ENCODE measurements at places on chromosomes 2 and 18.
A peak's percentile ranks its signal among the peaks of the same experiment; 100 is the strongest.

DNA sequence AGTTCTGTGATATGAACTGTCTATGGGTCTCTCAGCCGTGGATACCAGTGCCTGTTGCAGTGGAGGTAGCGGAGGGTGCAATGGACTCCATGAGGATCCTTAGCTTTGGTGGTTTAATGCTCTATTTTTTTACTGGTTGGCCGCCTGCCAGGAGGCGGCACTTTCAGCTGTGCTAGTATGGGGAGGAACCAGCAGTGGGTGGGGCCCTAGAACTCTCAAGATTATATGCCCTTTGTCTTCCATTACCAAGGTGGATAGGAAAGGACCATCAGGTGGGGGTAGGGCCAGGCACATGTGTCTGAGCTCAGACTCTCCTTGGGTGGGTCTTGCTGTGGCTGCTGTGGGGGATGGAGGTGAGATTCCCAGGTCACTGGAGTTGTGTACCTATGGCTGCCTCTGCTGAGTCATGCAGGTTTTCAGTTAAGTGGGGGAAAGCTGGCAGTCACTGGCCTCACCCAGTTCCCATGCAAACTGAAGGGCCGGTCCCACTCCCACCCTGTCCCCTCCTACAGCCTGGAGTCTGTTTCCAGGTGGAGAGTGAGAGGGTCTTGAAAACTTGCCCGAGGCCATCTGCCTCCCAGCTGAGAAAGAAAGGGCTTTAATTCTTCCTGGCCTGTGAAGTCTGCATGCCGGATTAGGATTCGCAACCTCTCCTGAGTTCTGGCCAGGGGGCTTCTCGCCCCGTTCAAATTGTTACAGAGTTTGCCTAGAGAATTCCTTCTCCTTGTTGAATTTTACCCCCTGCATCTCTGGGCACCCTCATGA, 14.5 kb downstream of the KCNS3 start:
- no peak for DNase-seq

DNA sequence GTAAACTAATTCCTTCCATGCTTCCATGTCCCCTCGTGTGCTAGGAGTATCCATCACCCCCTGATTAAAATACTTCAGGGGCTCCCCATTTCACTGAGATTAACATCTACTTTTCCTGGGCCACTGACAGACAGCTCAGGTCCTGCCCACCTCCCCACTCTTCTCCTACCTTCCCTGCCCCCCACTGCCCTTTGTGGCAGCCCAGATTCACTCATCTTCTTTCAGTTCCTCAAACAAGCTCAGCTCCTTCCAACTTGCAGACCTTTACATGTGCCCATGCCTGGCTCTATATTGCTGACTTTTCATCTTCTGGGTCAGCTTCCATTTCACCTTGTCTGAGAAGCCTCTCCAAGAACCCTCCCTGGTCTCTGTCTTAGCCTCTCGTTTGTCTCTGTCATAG, 12.0 kb downstream of the RUFY4 start:
- no peak for DNase-seq

GRCh38 chr2:208984376-208985090, 439.3 kb upstream of the MAP2 start:
- DNase-seq = no peak

DNA sequence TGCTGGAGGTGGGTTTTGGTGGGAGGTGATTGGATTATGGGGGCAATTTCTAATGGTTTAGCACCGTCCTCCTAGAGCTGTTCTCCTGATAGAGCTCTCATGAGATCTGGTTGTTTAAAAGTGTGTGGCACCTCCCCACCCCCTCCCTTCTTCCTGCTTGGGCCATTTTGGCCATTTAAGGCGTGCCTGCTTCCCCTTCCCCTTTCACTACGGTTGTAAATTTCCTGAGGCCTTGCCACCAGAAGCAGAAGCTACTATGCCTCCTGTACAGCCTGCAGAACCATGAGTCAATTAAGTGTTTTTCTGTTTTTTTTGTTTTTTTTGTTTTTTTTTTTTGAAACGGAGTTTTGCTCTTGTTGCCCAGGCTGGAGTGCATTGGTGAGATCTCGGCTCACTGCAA, 335.7 kb upstream of the HS6ST1 start:
- DNase-seq = no peak

- DNase-seq = no peak
Observed at GRCh38 chr2:3456125-3456524, 63.2 kb downstream of the ADI1 start.

DNA sequence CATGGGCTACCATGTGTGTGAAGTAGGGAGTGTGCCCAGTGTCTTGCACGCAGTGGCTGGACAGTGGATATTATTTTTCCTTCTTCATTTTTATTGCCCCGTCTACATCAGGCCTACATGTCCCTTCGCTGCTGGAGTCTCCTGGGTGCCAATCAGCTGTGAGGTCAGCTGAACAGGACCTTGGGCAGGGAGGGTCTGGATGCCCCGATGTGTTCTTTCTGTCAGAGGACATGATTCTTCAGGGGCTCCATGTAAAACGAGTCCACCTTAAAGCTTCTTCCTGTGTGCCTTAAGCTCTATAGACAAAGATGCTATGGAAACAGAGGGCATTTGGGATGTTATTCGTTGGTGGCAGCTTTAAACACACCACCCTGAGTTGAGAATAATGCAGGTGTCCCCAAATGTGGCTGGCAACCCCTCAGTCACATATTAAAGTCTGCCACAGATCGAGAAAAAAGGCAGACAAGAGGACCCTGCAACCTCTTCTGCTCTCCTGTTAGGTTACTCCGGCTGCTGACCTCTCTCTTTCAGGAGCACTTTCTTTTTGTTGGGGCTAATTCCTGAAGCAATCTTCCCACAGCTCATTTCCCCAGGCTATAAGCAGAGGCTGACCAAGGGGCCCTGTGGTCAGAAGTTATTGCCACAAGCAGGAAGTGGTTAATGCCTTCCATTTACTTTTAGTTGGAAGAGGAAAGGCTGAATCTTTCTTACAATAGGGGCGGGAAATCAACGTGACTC, 20.0 kb downstream of the GREB1 start:
- no peak for DNase-seq

GRCh38 chr2:37555457-37555856, 116.0 kb downstream of the CDC42EP3 start:
- no peak for DNase-seq

GRCh38 chr2:144643537-144644336, 123.8 kb upstream of the ZEB2 start:
- no peak for DNase-seq

DNA sequence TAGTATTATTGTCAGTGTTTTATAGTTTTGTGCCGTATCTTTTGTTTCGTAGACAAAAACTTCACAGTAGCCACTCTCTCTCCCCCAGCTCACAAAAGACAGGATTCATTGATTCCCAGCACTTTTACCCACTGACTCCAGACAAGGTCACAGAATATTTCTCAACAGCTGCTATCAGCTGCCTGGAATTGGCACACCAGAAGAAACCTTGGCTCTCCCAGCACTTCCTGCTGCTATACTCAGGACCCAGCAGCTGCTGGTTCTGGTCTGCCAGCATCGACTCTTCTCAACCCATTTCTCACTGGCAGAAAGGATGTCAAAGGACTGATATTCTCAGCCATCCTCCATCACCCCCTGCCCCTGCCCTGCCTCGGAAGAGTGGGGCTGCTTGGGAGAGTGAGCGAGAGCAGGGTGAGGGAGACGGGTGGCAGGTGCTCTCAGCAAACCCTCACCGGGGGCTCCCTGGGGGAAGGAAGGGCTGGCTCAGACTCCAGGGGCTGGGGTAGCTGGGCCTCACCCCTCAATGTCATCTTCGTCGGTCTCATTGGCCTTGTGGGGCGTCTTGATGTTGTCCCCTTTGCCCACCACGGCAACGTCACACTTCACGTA, 6.1 kb upstream of the OTOF start:
- DNase-seq = no peak

GRCh38 chr2:39737661-39738060, 41.4 kb downstream of the THUMPD2 start:
- no peak for DNase-seq

- peak; percentile 9 for DNase-seq
Observed at GRCh38 chr2:74876081-74876886, 42.4 kb downstream of the HK2 start.

- DNase-seq = no peak
Observed at GRCh38 chr2:234699456-234699855, 202.6 kb upstream of the ARL4C start.

DNA sequence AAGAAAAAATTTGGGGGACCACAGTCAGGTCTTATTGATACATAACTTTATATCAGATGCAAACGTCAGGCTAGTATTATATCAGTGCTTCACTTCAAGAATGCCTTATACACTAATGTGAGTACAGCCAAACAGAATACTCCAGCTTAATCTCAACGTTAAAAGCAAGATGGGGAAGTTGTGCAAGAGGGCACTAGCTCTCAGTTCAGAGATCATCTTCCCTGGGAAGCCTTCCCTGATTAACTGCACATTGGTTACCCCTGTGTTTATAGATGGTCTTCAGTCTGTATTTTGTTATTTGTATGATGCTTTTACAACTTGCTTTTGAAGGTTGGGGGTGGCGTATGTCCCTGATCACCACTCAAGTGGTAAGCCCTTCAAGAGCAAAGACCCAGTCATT, 11.4 kb downstream of the EPAS1 start:
- no peak for DNase-seq

DNA sequence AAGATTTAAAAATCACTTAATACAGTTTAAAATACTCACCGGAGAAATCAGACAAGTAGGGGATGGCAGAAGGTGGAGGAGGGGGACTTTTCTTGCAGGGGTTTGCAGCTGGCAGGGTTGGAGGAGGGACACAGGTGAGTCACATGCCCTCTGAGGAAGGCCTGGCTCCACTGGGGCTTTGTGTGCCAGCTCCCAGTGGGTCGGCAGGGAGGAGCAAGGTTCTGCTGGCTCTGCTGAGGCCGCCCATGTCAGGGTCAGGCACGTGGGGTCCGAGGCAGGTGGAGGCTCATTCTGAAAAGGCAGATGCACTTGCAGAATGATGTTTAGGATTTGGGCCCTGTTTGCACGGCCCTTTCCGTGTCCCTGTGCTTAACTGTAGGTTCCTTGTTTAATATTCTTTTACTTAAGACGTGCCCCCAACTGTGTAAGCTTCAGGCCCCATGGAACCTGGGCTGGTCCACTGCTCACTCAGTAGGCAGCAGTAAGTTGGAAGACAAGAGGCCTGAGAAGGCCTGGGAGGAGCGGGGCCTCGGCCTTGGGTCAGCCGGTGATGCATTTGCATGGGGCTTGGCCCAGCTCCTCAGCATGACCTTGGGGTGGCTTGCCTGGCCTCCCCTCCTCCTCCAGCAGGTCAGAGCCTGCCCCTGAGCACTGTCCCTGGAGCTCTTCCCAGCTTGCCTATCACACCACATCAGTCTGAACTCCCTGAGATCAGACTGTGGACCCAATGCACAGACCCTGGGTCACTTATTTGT, 141.0 kb downstream of the GLI2 start:
- DNase-seq = no peak

GRCh38 chr2:52904355-52904891, 863.2 kb upstream of the CHAC2 start:
- no peak for DNase-seq

DNA sequence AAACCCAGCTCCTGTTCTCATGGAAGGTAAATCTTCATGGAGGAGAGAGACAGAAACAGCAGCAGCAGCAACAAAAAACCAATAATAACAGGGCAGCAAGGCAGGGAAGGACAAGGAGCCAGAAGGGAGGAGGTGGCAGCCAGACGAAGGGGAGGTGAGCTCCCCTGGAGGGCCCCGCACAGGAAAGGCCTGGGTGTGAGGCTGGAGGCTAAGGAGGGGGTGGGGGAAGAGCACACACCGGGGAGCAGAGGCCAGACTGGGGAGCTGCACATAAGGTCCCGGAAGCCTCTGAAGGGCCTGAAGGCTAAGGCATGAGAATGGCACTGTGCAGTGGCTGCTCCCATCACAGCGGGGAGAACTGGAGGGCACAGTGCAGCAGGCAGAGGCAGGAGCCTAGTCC, 94.8 kb upstream of the SMAD7 start:
- no peak for DNase-seq

DNA sequence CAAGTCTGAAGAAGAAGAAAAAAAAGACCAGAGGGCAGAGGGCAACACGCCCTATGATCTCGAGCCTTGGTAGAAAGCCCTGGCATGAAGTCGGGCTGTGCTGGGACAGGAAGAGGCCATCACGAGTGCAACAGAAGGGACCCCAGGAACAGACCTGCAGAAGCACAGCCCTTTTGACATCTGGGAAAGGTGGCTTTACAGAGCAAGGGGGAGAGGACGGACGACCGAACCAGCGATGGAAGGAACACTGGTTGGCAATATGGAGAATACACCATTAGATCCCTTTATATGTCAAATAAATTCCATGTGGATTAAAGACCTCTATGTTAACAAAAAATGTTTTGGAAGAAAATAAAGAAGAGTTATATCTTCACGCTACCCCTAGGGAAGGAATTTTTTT, 10.7 kb downstream of the KIF1A start:
- no peak for DNase-seq

DNA sequence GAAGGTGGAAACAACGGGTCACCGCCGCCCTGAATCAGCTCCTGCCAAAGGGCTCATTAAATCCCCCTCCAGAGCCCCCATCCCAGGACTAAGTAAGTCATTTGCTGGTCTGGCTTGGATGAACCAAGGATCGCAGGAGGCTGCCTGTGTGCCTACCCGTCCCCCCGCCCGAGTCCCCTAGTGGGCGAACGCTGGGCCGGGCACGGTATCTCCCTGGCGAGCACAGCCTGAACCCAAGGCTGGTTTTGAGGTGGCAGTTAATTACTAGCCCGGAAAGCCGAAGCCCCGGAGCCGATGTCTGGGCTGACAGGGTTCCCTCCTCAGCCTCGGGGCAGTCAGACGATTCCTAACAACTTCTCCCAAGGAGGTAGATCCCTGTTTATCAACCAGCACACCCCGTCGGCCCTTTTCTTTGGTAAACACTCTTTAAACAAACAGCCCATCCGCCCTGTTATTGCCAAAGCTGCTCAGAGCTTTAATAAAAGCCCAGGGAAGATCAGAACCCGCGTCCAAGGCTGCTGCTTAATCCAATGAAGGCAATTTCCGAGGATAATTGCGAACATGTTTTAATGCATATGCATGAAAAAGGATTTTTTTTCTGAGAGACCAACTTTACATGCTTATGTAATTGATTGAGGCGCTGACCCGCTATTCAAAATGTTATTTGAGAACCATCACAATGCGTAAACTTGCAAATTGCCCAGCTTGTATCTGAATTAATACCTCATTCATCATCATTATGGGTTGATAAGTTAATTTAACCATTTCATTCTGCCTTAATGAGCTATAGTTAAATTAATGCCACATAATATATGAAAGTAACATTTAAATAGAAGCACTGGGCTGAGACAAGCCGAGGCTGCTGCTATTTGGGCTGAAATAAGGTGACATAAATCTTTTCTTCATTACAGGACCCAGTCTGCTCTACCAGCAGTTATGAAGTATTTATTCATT, 10.5 kb downstream of the EVX2 start:
- no peak for DNase-seq
